GDM1 (cell line): ENCODE measurements at places on chromosomes 7 and 10.

DNA sequence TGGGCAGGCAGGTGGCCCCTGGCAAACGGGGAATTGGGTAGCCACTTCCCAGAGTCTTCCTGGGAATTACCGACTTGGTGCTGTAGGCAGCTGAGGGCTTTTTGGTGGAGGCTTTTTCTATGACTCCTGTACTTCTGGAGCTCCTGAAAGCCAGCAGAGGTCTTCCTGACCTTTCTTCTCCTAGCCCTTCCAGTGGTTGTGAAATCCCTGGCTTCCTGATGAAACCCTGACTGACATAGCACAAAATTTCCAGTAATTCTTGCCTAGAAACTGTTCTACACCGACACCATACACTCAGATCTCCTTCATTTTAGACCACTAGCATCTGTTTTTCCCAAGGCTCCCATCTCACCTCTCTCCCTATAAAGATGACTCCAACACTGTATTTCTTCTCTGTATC is 120.2 kb downstream of the STRA8 start:
- DNase-seq: no peak

DNA sequence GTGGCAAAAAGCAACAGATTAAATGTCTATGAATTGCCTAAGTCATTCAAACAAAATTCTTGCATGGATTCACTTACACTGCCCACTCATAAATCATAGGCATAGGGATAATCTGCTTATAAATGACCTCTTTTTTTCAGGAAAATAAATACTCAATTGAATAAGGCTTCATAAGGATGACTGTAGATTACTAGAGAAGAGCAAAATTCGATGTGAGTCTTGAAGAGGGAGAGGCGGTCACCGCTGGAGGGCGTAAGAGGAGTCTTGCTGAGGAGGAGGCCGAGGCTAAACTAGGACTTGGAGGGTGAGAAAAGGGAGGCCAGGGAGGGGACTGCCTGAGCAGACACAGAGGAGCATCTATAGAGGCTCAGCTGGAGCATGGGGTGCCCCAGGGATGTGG is 135.4 kb upstream of the RSU1 start:
- DNase-seq: no peak

GRCh38 chr7:78315119-78315518 is 516.5 kb downstream of the PHTF2 start:
- no peak for DNase-seq

- DNase-seq: no peak
Measured at GRCh38 chr7:10646194-10646593, 327.5 kb upstream of the PHF14 start.

- no peak for DNase-seq
Measured at GRCh38 chr7:29139796-29140195, 6.5 kb downstream of the CPVL start.

DNA sequence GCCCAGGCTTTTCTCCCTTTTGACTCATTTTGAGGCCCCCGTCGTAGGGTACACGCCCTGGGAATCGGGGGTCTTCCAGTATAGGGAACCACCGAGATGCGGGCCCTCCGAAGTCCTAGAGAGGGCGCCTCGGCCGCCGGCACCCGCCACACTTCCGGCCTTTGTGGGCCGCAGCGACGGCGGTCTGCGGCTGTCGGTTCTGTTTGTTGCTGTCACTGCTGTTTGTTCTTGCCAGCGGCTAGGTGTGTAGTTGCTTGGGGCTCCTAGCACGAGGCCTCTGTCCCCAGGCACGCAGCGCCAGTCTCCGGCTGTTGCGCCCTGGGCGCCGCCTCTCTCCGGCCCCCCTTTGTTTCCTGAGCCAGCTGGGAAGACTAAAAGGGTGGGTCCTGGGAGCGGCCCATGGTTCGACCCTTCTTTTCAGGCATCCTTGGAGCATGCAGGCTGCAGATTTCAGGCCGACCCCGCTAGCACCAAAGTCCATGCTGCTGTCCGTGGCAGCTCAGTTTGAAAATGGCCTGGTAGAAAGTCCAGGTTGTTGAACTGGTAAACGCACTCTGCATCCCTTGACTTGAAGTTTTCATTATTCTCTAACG is 17.8 kb upstream of the ZKSCAN1 start:
- peak; percentile 66 for DNase-seq

- no peak for DNase-seq
Measured at GRCh38 chr10:123936426-123936825, 44.8 kb upstream of the CPXM2 start.

- DNase-seq: no peak
Measured at GRCh38 chr10:45471059-45471458, 97.0 kb downstream of the ALOX5 start.

DNA sequence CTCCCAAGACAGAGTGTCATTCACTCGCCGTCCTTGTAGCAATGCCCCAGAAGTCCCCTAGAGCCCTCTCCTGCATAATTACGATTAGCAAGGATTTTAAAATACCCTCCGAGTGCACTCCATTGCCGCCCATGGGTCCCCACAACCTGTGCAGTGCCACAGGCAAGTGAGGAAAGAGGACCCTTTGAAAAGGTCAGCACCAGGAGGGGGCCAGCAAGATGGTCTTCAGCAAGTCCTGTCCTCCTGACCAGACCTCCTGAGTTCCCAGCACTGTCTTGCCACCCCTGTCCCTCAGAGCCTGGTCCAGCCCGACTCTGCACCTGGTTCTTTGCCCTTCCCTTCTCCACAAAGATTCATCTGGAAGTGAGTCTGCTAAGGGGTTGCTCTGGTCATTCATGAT is 32.1 kb downstream of the CLRN3 start:
- DNase-seq: no peak

- no peak for DNase-seq
Measured at GRCh38 chr7:99499371-99499720, 735 bp downstream of the ZNF394 start.

GRCh38 chr7:24540956-24541355 is 32.3 kb upstream of the PALS2 start:
- no peak for DNase-seq

- no peak for DNase-seq
Measured at GRCh38 chr7:44084701-44085100, 2.4 kb upstream of the POLM start.

GRCh38 chr10:1335642-1336041 is 279.5 kb downstream of the WDR37 start:
- no peak for DNase-seq

DNA sequence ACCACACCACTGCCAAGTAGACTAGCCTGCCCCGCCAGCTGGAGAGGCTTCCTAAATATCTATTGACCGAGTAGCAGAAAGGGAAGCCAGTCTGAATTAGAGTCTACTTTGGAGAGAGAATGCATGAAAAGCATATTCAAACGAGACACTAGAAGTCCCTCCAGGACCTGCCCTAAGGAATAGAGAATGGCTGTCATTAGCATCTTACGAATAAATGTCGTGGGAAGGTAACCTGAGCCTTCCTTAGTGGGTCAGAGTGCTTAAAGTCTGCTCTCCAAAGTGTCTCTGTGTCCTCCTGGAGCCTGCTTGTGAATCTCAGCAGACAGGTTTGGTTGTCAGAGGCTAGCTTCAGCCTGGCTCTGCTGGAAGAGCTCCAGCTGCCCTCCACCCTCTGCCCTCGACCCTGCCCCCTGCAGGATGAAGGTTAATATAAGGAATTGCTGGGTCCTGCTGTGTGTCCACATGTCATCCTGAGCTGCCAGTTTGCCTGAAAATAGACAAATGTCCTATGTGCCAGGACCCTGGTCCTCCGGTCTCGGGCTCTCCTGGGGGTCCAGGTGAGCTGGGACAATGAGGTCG is 33.4 kb downstream of the FAM241B start:
- DNase-seq: no peak

- DNase-seq: no peak
Measured at GRCh38 chr7:158369290-158369689, 218.3 kb downstream of the PTPRN2 start.

DNA sequence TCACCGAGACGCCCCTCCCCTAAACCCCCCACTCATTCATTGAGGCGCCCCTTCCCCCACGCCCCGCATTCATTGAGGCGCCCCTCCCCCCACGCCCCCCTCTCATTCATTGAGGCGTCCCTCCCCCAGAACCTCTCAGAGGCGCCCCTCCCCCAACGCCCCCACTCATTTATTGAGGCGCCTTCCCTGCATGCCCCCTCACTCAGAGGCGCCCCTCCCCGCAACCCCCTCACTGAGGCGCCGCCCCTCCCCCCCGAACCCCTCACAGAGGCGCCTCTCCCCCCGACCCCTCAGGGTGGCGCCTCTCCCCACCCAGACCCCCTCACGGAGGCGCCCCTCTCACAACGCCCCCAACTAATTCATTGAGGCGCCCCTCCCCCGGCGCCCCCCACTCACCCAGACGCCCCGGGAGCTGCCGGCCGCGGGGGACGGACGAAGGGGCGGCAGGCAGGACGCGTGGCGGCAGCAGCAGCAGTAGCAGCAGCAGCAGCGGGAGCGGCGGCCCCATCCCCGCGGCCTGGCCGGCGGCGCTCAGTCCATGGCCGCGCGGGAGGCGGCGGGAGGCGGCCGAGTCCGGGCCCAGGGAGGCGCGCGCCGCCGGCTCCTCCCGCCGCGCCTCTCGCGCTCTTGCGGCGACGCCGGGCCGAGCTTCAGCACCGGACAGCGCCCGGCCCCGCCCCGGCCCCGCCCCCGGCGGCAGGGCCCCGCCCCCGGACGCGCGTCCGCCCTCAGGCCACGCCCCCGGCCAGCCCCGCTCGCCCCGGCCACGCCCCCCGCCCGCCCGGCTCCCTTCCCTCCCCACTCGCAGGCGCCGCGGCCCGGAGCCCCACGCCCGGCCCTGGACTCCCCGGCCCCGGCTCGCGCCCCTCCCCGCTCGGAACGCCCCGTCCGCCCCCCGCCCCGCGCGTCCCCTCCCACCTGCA is at the start of gene PTPRN2:
PTPRN2 (minus strand) TSS at position 662 of the 923 bp plus-strand sequence.
- no peak for DNase-seq

DNA sequence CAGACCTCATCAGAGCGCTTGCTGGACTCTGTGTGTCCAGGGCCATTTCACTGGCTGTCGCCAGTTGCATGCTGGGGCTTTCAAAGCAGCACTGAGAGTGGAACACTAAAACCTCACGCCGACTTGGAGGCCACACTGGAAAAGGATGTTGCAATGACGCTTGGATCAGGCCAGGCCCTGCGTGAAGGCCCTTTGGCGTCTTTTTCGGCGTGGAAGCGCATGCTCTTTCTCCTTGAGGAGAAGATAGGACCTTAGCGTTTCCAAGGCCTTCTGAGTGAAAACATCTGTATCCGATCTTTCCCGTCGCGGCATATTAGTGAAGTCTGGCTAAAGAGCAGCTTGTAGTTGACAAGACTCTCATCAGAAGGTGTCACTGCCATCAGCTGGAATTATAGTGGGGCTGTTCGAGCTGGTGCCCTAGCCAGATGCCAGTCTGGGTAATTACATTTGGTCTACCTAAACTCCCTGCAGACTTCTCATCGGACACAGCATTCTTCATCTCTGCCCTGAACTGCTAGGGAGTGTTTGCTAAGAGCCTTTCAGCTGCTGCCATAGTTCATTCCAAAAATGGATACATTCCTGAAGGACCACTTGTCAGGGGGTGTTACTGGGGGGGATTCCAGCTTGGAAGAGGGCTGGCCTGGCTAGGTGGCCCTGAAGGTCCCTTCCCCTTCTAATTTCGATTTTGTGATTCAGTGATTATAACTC is 167.7 kb upstream of the TCF7L2 start:
- no peak for DNase-seq

- no peak for DNase-seq
Measured at GRCh38 chr7:139127648-139128047, 18.1 kb upstream of the ZC3HAV1 start.

- DNase-seq: no peak
Measured at GRCh38 chr7:10237306-10237705, 736.4 kb upstream of the PHF14 start.

DNA sequence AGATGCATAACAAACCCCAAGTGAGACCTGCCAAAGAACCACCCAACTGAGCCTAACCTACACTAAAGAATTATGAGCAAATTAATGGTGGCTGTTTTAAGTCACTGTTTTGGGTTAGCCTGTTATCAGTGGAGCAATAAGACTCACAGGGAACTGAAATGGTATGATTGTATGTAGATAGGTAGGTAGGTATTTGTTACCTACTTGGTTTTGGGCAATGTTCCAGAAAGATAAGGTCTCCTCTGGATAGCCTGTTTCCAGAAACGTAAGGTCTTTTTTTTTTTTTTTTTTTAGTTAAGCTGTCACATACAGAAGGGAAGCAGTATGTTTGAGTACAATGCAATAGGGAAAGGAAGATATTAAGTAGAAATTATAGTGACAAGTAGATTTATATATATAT is 47.6 kb downstream of the PSMC2 start:
- DNase-seq: no peak

GRCh38 chr10:47300429-47300931 is 483 bp downstream of the GDF10 start:
- no peak for DNase-seq

DNA sequence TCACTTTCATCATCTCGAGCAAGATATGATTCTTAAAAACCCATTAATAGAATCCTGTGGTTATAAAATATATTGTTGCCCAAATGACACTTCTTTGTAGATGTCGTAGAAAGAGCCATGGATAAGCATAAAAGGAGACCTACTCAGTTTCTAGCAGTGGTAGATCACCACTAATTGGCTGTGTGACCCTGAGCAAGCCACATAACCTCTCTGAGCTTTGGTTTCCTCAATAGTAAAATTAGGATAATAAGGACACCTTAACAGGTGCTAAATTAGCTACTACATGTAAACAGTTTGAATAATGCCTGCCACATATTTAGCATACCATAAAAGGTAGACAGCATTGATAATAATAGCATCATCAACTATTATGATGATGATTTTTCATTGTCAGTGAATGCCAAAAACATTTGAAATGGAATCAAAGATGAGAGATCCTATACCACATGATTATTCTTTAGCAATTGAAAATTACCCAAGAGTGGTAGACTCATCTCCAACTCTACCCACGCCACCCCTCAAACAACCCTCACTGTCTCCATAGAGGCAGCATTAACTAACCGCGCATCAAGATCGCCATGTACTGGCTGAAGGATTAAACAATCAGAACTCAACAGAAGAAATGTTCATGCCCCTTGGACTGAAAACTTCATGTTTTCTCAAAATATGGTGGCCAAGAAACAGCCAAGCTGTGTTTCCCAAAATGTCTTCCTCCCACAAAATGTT is 45.8 kb downstream of the CHST15 start:
- no peak for DNase-seq

- DNase-seq: no peak
Measured at GRCh38 chr10:5199398-5199797, 2.8 kb downstream of the AKR1C4 start.
